AG09309 (cell line): ENCODE measurements at places on chromosomes 7 and 10.

GRCh38 chr10:68154211-68154497 is 44.9 kb downstream of the MYPN start:
- no peak for DNase-seq

GRCh38 chr10:101071267-101071884 is 9.6 kb downstream of the KAZALD1 start:
- no peak for DNase-seq

- no peak for DNase-seq
These were observed 308.9 kb upstream of the POM121L12 start for GRCh38 chr7:52726493-52726892.

GRCh38 chr10:98344589-98345038 is 70.4 kb downstream of the PYROXD2 start:
- peak; percentile 90 for DNase-seq

GRCh38 chr10:129090618-129091366 is 376.2 kb upstream of the MGMT start:
- no peak for DNase-seq

- no peak for DNase-seq
These were observed 30.7 kb downstream of the CUL2 start for GRCh38 chr10:35059481-35059880.

DNA sequence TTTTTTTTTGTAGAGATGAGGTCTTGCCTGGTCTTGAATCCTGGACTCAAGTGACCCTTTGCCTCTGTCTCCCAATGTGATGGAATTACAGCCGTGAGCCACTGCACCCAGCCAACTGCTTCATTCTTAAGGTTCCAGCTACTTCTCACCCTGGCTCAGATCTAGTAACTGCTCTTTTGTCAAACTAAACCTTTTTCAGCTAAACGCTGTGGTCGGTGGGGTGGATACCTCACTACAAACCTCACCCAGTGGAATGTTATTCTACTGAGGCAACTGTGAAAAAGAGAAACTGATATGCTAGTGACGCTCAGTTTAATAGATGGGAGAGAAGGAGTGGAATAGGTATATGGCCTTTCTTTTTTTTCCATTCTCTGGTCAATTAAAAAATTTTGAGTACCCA is 1.7 kb upstream of the MRLN start:
- no peak for DNase-seq

- DNase-seq: peak; percentile 13
These were observed 42.1 kb downstream of the CUX1 start for GRCh38 chr7:101859411-101860106.

- DNase-seq: peak; percentile 42
These were observed 5.9 kb downstream of the STAM start for GRCh38 chr10:17649836-17650235.
